ENCODE measurements at places on chromosomes 11 and 22.

GRCh38 chr11:60700689-60701468, 1.5 kb downstream of the MS4A8 start:
- DNase-seq, result peak; percentile 90

- no peak for DNase-seq
Observed at GRCh38 chr22:49812838-49813237, 14.8 kb downstream of the BRD1 start.

- no peak for DNase-seq
Observed at GRCh38 chr22:49284931-49285330, 542.7 kb downstream of the BRD1 start.

DNA sequence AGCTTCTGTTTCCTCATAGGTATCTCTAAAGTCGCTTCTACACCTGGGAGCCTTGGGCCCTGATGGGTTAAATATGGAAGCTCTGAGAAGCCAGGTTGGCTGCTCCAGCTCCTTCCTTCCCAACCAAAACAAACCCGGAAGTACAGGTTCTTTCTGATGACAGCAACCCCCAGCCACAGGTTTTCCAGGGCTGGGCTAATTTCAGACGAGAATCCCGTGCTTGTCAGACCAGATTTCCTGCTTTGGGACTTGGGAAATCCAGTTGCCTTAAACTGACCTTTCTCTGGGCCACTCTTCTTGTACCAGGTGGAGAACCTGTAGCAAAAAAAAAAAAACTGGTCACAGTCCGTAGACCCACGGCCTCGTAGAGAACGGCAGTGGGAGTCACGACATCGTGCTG, 51.9 kb downstream of the RBX1 start:
- DNase-seq, result peak; percentile 37

- DNase-seq, result peak; percentile 72
Observed at GRCh38 chr11:124823512-124824376, 23.5 kb upstream of the MSANTD2 start.

DNA sequence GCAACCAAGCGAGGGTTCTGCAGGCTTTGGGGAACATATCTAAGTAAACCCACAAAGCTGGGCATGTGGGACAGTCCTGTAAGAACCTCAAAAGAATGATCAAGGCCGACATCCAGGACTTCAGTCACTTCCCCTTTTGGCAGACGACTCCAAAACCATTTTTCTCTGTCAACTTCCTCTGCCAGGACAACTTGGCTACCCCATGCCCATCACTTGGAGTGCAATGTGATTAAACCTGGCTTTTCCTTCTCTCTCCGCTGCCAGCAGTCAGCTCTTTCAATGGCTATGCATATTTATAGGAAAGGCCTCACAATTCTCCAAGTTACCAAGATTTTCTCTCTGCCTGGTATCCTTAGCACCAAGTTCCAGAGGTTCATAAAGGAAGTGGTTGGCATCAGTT, 78.9 kb downstream of the C11orf58 start:
- DNase-seq, result no peak

GRCh38 chr11:15747671-15748070, 608.7 kb downstream of the SOX6 start:
- no peak for DNase-seq

GRCh38 chr11:63793161-63793560, 20.1 kb upstream of the SPINDOC start:
- DNase-seq, result no peak

GRCh38 chr22:30890686-30891442, 77.7 kb downstream of the MORC2 start:
- DNase-seq, result peak; percentile 46

GRCh38 chr22:40176921-40177737, 596 bp upstream of the TNRC6B start:
- peak; percentile 81 for DNase-seq

GRCh38 chr22:37368058-37368457, 59.2 kb downstream of the ELFN2 start:
- no peak for DNase-seq

DNA sequence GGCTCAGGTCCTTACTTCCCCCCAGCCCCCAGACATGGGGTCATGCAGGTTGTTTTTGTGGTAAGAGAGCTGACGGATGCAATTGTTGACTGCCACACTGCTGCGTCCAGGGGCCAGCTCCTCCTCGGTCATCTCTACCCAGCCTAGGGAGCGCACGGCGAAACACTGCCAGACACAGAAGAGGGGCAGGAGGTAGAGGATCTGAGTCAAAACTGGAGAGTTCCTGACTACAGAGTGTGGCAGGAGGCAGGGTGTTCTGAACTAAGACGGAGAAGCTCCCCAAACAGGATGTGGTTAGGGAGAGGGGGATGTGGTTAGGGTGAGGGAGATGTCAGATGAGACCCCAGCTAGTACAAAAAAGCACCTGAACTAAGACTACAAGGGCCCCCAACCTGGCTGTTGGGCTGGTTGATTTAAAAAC, 12.3 kb downstream of the SMPD1 start:
- no peak for DNase-seq

DNA sequence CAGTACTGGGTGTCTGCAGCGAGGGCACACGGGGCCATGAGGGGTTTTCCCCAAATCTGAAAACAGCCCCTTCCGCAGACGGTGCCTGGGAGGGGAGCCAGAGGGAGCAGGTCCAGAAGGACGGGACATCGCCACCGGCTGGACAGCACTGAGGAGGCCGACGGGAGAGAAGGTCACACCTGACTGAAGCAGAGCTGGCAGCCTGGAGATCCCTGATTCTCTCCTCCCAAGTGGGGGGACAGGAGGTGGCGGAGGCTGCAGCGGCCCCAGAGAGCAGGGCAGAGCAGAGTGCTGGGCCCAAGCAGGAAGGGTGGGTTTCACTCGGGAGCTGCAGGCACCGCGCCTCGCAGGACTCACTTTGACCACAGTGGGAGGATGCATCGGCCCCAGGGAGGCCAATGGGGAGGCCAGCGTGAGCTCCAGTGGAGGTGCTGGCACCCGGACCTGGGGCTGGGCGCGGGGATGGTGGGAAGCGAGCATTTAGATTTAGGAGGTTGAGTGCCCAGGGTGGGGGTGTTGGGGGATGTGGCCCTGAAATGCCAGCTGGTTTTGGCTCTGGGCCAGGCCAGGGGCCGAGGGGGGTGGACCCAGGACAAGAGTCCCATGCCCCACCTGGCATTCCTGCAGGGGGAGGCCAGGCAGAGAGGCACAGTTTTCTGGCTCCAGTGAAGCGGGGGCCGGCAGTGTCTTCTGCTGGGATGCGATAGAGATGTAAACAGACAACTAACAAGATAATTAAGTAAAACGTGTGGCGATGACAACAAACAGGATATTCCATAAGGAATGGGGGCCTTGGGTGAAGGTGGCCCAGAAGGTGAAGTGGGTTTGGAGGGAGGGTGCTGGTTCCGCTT, 92.3 kb upstream of the FGF3 start:
- no peak for DNase-seq

GRCh38 chr11:96817482-96818399, 427.9 kb downstream of the JRKL start:
- DNase-seq, result no peak

GRCh38 chr11:107583629-107584195, 7.2 kb upstream of the ELMOD1 start:
- no peak for DNase-seq

GRCh38 chr11:117187799-117188481, 9.4 kb downstream of the SIDT2 start:
- DNase-seq, result no peak

DNA sequence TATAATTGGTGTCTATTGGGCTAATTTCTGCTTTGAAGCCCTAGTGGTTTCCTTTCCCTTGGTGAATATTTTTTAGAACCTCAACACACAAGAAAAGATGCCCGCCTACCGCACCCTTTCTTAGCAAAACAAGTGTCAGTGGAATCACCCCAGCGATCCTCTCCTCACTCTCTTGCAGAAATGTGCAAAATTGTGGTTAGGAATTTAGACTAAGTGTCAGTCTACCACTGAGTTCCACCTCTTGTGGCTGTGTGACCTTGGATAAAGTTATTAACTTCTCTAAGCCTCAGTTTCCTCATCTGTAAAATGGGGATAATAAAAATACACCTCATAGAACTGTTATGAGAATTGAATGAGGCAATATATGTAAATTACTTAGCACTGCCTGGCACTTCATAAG, 5.3 kb upstream of the JAML start:
- DNase-seq, result no peak

DNA sequence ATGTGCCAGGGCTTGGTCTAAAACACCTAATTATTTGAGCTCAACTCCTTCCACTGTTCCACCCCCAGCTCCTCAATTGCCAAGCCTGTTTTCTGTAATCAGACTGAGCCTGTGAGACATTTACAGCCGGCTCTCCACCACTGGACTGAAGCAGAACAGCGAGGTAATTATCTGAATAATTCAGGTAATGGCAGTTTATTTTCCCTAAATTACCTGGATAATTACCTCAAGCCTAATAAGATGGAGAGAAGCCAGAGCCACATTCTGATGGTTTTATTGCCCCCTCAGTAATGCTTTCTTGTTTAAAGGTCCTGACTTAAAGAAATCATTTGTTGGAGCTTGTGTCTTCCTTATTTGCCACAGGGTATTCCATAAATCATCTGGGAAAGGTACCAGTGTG, 64.2 kb downstream of the FZD4 start:
- no peak for DNase-seq

- DNase-seq, result peak; percentile 96
Observed at GRCh38 chr22:50305923-50306566, 1.4 kb downstream of the PLXNB2 start.

- no peak for DNase-seq
Observed at GRCh38 chr22:49534386-49534785, 293.3 kb downstream of the BRD1 start.

DNA sequence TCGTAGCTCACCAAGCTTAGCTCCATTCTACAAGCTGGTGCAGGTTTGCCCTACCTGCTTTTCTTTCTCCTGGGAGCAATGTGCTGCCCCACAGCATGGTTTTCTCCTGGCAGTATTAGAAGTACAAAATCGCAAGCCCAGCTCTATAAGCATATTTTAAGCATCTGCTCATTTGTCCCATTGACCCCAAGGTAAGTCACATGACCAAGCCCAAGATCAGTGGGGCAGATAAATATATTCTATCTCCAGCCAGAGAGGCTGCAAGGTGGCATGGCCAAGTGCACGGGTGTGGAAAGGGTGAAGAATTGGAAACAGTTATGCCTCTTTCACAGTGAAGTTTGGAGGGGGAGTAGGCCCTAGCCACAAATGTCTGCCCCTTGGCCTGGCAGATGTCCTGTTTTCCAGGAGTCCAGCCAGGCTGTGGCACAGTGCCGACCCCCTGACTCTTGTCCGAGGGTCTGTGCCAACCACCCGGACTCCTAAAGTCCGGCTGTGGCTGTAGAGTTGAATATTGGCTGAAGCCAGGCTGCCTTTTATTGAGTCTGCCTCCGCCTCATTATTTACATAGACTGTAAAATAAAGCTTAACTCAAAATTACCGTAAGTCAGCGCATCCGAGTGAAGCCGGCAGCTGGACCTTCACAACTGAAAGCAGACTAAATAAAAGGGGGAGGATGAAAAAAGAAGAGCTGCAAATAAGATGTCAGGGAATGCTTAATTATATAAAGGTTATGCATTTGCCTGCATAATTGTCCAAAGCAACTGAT, 165.7 kb downstream of the COMMD9 start:
- DNase-seq, result no peak

DNA sequence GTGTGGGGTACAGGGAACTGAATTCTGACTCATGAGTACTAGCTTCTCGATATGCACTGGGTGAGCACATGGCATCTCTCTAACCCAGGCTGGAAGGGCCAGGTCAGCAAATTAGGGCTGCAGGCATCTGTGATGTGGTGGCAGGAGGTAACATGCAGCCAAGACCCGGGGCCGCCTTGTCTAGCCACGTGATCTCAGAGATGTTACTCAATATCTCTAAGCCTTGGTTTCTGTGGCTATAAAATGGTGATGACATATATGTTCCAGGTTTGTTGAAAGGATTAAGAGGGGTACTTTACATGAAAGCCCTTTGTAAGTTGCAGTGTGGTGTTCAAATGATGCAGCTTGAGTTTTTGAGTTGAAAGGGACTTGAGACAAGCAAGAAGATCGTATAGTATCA, 3.2 kb downstream of the ST14 start:
- DNase-seq, result peak; percentile 59

DNA sequence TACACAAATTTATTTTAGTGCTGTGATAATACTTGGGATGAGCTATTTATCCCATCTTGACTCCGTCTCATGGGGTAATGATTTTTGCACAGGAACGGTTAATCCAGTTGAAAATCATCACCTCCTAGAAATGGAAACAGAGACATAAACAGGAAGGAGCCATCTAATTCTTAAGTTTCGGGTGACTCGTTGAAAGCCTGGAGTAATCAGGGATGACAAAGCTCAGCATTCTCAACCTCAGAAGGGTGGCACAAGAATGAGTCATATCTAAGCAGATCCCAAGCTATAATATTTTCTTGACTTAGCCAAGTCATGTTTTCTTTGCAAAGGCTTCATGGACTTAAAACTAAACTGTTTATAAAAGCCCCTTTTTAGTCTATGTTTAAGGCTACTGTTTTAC, 280.8 kb upstream of the CCDC90B start:
- peak; percentile 53 for DNase-seq

GRCh38 chr22:26502688-26503561, 9.3 kb downstream of the TFIP11 start:
- peak; percentile 33 for DNase-seq

DNA sequence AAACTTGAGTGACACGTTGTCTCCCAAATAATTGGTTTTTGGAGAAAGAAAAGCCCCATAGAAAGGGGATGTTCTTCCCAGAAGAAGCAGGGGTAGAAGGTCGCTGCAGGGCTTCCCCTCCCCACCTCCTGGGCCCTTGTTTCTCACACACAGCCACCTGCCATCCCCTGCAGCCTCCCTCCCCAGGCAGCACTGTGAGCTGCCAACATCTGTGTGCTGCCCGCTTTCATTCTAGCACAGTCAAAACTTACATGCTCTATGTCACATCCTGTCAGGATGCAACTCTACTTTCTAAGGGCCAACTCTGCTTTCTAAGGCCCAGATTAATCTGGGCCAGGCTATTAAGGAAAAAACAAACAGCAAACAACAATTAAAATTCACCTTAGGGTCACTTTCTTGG, 309.4 kb upstream of the ZC3H12C start:
- DNase-seq, result no peak

- no peak for DNase-seq
Observed at GRCh38 chr22:47093720-47094119, 331.3 kb downstream of the TBC1D22A start.

GRCh38 chr22:39292561-39293074, 26.8 kb downstream of the RPL3 start:
- DNase-seq, result peak; percentile 94

- no peak for DNase-seq
Observed at GRCh38 chr11:111870113-111870512, 1.3 kb downstream of the ALG9 start.

DNA sequence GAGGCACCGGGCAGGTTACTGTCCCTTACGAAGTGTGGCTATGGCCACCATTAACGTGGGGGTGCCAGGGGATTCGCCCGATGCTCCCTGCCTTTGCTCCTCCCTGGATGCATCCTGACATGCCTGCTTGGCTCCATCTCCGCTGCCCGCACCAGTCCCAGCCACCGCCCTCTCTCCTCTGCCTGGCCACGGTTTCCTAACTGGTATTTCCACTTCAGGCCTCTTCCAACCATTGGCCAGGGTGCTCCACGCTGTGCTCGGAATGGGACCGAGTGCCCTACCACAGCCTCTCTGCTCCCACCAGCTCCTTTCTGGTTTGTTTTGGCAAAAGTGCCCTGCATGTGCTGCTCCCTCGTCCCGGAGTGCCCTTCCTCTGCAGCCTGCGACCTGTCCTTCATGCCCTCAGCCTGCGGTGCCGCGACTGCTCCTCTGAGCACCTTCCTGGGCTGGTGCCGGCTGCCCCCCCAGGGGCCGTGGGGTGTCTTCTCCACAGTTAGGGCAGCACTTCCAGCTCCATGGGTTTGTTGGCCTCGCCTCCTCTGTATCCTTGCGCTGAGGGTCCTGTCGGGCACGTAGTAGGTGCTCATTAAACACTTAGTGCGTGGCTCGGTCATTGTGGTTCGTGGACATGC, 12.6 kb upstream of the GRAMD4 start:
- no peak for DNase-seq

GRCh38 chr11:82996966-82997606, 74.6 kb downstream of the RAB30 start:
- peak; percentile 93 for DNase-seq

Measured in DMS53 (cell line).